ENCODE measurements at places on chromosomes 7 and 10.

DNA sequence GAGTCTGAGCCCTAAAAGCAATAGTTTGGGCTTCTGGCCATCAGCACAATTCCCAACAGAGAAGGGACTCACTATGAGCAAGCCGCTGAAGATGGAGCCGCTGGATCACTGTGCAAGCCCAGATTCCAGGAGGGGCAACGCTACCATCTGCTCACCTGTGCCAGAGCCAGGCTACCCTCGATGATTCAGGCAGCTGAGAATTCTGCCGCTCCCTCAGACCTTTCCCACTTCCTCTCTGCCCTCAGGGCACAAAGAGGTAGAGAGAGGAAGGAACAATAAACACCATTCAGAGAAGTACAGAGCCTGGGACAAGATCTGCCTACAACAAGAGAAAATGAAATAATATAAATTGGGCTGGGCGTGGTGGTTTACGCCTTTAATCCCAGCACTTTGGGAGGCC, 98.1 kb downstream of the MYOF start:
- DNase-seq = no peak

DNA sequence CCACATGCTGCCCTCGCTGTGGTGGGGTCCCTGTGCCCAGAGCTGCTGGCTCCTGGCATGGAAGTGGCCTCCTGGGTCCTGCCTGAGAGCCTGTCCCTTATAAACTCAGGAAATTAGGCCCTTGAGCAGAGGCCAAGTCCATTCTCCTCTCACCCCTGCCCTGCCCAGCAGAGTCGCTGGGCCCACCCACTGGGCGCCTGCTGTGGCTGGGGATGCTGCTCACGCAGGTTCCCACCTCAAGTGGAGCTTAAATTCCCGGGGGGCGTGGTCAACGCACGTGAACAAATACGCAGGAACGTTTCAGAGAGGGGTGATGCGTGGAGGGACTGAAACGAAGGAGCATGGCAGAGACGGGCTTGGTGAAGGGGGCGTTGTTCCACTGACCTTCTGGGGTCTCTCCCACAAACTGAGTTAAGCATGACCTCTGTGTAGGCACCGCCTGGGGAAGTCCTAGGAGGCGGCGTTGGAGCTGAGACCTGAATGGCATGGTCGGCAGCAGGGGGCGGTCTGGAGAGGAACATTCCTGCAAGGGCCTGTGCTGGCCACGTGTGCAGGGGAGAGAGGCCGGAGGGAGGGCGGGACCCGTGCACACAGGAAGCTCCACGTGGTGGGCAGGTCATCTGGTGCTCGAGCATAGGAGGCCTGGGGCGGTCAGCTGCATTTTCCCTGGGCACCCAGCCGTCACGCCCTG, 27.9 kb downstream of the FAM20C start:
- no peak for DNase-seq

GRCh38 chr10:8133146-8133545, 78.7 kb downstream of the GATA3 start:
- no peak for DNase-seq

DNA sequence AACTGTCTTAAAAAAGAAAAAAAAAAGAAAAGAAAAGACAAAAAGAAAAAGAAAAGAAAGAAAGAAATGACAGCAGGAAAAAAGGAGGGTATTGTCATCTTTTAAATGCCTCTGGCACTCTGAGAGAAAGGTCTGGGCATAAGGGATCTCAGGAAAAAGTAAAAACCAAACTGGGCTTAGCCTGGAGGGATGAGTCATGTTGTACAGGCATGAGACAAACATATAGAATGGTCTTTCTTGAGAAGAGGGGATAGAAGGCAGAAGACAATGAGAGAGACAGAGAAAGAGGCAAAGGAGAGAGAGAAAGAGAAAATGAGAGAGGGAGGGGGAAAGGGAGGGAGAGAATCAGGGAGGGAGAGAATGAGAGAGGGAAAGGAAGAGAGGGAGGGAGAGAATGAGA, 32.3 kb upstream of the KCNMA1 start:
- DNase-seq = no peak

- no peak for DNase-seq
These were observed 761.7 kb downstream of the GRID1 start for GRCh38 chr10:85604884-85605283.

DNA sequence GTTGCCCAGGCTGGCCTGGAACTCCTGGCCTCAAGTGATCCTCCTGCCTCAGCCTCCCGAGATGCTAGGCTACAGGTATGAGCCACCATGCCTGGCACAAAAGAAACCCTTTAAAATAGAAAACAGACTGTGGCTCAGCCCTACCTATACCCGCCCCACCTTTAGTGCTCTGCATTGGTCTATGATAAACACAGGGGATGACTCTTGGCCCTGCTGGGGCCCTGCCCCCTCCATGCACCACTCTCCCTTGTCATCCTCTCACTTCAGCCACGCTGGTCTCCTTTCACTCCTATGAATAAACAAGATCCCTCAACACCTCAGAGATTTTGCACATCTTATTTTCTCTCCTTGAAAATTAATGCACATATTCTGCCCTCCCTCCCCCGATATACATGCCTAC, 251.4 kb upstream of the KLF14 start:
- DNase-seq = no peak

GRCh38 chr7:67753891-67754290, 757.3 kb downstream of the TYW1 start:
- DNase-seq = no peak

DNA sequence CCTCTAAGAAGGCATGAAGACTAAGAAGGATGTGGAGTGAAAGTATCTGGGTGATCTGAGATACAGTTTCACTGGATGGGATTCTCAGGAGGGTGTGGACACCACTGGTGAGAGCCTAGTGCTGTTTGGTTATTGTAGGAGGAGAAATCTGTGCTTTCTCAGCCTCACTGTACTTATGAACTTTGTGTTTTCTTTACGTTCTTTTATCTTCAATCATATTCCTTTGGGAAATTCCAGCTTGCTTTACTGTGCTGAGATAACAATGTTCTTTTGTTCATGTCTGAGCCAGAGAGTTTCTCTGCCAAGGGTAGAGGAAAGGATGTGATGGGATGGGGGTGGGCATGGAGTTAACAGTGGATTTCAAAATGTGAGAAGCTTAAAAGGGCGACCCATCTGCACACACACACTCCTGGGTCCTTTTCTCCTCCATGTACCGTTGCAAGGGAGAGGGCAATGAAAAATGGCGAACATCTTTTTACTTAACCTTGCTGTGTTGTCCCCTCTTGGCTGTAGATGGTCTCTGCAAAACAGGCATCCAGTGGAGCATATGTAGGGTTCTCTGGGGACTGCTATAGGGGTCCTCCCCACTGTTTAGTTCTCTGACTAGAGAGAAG, 25.0 kb upstream of the TAX1BP1 start:
- no peak for DNase-seq

DNA sequence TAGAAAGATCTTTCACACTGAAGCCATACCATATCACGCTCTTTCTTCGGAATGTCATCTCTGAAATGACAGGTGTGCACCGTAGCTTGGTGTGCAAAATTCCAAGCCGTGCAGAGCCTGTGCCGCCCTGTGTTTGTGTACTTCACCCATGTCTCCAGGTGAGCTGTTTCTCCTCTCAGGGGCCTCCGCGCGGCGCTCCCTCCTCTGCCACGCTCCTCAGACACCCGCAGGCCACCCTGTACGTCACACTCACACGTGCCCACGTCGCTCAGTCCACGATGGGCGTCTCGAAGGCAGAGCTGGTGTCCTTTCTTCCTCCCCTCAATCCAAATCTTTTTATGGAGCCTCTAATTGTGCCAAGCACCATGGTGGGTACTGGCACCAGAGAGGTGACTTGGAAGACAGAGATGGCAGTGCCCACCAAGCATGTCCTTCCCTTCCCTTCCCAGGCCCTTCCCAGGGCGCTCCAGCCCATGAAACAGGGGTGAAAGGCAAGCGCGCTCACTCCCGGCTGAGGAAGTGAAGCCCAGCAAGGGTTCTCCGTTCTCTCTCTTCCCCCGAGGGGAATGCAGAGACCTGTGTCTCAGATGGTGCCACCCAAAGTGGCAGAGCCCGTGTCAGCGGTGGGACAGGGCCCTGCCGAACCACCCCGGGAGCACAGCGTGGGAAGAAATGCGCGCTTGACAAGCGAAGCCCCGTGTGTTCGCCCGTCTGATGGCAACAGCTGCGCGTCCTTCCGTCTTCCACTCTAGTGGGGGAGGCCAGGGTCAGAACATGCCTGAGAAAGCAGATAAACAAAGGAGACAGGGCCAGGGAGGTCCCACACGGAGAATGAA, 292.5 kb upstream of the SHH start:
- DNase-seq = no peak

GRCh38 chr7:30503274-30504212, 1.1 kb downstream of the GGCT start:
- no peak for DNase-seq

- DNase-seq = no peak
These were observed 728 bp downstream of the CAV2 start for GRCh38 chr7:116500078-116500853.

GRCh38 chr10:110354322-110354766, 49.6 kb upstream of the SMNDC1 start:
- no peak for DNase-seq

DNA sequence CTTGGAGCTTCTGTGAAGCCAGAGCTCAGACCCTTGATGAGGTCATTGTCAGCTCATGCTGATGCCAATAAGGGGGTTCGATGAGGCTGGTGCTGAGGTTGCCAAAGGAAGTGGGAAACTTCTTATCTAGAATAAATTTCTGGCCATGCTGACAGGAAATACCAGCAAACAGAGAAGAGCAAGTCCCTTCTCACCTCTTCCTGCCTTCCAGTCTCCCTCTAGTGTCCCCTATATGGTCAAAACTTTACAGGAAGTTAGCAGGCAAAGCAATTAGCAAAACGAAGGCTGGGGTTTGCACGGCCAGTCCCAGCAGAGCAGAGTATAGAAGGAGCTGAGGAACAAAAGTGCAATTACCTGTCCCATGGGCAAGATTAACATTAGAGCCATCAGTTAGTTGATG, 15.1 kb upstream of the NEUROG3 start:
- DNase-seq = no peak

DNA sequence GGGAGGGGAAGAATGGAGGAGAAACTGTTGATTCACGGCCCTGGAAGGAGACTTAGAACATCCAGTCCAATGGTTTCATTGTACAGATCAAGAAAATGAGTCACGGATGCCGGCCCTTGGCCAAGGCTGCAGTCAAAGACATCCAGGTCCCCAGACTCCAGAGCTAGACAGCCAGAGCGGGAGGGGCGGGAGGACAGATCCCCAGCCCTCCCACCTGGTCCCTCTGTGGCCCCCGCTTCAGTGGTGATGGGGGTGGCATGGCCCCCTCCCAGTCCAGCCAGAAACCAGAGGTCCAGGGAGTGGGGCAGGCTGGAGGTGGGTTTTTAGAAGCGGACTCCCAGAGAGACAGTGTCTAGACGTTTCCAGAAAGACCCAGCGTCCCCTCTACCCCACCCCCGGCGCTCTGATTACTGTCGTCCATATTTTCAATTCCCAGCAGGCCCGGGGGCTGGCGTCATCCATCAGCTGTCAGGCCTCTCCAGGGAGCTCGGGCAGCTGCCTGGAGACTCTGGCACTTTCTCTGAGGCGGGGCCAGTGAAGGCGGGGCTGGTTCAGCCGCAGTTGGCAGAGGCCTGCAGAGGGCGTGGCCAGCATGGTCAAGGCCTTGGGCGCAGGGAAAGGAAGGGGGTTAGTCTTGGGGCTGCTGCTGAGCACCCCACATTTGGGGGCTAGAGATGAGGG, 8.0 kb upstream of the HSPB1 start:
- DNase-seq = no peak

- no peak for DNase-seq
These were observed 205.4 kb upstream of the YAE1 start for GRCh38 chr7:39360766-39361165.

DNA sequence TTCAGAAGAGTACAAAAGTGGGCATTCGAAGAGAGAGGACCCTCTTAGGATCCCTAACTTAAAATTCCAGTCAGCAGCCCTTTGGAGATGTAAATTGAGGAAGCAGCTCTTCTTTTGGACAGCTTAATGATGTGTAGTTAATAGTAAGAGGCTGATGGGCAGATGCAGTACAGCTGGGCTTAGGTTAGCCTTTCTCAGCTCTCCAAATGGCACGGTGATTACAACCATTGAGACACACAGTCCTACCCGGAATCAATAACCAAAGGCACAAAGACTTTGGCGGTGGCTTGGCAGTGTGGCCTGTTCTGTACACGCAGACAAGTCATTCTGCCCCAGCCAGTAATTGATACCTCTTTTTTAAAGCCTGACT, 26.8 kb downstream of the GAD2 start:
- no peak for DNase-seq

GRCh38 chr7:131762753-131763152, 206.3 kb upstream of the PODXL start:
- DNase-seq = no peak

DNA sequence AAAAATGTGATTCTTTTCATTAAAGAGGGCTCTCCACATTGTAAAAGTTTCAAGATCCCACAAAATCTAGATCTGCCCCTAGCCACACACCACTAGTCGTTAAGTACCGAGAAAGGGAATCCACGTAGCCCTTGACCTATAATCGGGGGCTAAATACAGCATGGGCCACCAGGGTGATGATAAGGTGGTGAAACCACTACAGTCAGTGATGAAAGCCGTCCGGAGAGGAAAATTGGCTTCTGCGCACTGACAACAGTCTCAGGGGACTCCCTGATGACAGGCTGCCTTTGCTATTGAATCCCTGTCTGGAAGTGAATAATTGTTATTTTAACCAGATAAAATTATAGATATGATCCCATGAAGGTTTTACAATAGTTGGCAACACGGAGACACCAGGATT, 4.6 kb downstream of the TECTB start:
- no peak for DNase-seq

Data from activated CD8-positive, alpha-beta memory T cell treated with anti-CD3 and anti-CD28 coated beads for 1 hour (primary cell).